ENCODE measurements at places on chromosomes 13 and 19.
A peak's percentile ranks its signal among the peaks of the same experiment; 100 is the strongest.

DNA sequence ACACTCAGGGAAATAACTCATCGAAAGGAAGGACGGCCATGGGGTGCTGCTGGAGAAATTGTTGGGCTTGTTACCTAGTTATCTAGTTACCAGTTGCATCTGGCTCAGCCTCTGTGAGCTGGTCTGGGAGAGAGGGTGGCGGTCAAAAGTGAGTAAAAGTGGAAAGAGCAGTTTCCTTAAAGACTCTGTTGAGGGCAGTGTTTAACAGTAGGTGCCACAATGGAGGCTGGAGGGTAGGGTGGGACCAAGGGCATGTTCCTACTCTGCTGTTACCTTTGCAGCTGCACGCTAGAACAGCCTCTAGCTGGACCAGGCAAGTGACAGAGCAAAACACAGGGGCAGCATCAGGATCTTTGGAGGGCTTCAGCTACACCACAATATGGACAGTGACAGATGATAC is 228.8 kb upstream of the STARD13 start:
- no peak for DNase-seq

- no peak for DNase-seq
These were observed 12.2 kb upstream of the HTR2A start for GRCh38 chr13:46909042-46909441.

- DNase-seq = no peak
These were observed 8.5 kb downstream of the DNAJC15 start for GRCh38 chr13:43031881-43032280.

GRCh38 chr19:52691737-52692136 is 43.1 kb downstream of the ZNF611 start:
- no peak for DNase-seq

DNA sequence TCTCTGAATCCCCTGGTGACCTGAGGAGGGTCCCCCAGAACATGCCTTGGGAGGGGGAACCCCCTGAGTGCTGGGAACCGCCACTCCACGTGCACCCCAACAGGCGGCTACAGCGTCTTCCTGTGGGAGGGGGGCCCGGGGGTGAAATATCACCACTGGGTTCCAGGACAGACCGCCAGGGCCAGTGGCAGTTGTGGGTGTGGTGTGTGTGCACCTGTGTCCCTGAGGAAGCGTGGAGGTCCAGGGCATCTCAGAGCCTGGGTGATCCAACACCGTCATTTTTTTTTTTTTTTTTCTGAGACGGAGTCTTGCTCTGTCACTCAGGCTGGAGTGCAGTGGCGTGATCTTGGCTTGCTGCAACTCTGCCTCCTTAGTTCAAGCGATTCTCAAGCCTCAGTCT is 4.2 kb downstream of the ADGRE5 start:
- DNase-seq = no peak

DNA sequence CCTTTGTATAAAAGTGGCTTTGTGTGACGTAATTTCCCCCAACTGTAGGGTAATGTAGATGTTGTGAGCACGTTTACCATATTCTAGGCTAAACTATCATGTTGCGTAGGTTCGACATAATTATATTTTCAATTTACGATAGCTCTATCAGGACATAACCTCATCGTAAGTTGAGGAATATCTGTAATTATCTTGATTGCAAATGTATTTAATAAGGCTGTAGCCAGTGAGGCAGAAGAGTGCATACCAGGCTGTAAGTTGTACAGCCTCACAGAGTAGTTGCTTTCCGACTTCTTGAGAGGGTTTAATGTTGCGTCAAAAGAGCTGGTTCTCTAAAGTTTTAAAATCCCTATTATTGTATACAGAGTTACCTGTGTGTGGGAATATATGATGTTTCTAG is 839.4 kb upstream of the GPC6 start:
- DNase-seq = no peak

DNA sequence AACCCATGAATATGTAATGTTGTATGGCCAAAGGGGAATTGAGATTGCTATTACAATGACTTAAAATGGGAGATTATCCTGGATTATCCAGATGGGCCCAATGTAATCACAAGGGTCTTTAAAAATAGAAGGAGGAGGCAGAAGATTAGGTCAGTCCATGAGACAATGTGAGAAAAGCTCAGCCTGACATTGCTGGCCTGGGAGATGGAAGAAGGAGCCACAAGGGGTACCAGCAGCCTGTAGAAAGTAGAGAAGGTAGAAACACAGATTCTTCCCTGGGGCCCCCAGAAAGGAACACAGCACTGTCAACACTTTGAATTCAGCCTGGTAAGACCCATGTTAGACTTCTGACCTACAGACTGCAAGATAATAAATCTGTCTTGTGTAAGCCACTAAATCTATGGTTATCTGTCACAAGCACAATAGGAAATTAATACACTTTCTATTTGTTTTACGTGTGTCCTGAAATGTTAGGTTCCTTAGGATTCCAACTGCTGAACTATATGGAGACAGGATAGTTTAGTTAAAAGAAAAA is 132.9 kb upstream of the SERP2 start:
- DNase-seq = no peak

- DNase-seq = no peak
These were observed 32.0 kb downstream of the LTBP4 start for GRCh38 chr19:40633207-40633606.

DNA sequence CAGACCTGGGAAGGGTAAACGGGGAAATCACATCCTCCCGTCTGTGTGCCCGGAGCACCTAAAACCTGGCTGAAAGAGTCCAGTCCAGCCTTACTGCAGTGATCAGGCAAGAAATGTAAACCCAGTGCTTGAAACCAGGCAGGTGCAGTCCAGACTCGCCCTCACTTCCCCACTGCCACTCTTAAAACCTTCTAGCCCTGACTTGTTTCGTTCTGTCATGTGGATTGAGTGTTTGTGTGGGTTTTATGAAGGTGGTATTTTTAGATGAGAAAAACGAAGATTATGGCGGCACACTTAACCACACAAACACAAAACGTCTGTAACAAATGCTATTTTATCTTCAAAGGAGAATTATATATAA is 839 bp upstream of the CKAP2 start:
- DNase-seq = no peak

GRCh38 chr13:40984668-40985366 is 34.3 kb downstream of the ELF1 start:
- no peak for DNase-seq

- DNase-seq = no peak
These were observed 42.9 kb upstream of the ZNF14 start for GRCh38 chr19:19775891-19776205.

- DNase-seq = no peak
These were observed 29.6 kb downstream of the ADPRHL1 start for GRCh38 chr13:113423520-113424163.

GRCh38 chr13:43377149-43377548 is 353.8 kb downstream of the DNAJC15 start:
- no peak for DNase-seq

DNA sequence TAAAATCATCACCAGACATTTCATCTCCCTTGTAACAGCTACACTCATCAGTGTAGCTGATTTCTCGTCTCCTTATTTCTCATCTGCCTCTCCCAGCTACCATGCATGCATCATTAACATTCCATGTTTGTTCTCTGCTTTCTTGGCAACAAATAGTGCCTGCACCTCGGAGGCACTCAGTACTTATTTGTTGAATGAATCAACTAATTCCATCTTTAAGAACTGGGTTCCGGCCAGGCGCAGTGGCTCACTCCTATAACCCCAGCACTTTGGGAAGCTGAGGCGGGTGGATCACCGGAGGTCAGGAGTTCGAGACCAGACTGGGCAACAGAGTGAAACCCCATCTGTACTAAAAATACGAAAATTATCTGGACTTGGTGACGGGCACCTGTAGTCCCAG is 63.9 kb upstream of the GTF3A start:
- DNase-seq = no peak

- no peak for DNase-seq
These were observed 1.7 kb downstream of the MCF2L start for GRCh38 chr13:112970552-112971287.

- peak; percentile 92 for DNase-seq
These were observed 510 bp upstream of the PCDH9 start for GRCh38 chr13:67230404-67231288.

DNA sequence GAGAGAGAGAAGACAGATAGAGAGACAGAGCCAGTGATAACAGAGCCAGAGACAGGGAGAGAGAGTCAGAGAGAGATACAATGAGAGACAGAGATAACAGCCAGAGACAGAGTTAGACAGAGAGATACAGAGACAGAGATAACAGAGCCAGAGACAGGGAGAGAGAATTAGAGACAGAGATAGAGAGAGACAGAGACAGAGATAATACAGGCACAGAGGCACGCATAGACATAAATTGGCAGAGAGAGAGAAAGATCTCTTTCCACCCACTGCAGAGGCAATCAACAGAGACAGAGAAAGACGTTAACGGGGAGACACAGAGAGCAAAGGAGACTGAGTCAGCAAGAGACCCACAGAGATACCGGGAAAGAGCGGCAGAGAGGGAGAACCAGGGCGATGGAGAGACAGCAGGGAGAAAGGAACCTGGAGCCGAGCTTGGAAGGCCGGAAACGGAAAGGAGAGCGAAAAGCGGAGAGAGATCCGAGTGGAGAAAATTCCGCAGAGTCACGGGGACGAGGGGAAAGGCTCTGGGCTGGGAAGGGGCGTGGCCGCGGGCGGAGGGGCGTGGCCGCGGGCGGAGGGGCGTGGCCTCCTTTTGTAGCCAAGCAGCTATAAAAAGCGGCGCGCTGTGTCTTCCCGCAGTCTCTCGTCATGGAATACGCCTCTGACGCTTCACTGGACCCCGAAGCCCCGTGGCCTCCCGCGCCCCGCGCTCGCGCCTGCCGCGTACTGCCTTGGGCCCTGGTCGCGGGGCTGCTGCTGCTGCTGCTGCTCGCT is at the start of gene TNFSF9:
TSS of gene TNFSF9 (plus strand) at position 641 of the 777 bp plus-strand sequence. CDS start at position 652, 11 bp downstream.
- peak; percentile 50 for DNase-seq

- no peak for DNase-seq
These were observed 5.2 kb downstream of the MIER2 start for GRCh38 chr19:339262-339887.

- DNase-seq = no peak
These were observed 1.1 kb downstream of the IRS2 start for GRCh38 chr13:109785141-109785891.

DNA sequence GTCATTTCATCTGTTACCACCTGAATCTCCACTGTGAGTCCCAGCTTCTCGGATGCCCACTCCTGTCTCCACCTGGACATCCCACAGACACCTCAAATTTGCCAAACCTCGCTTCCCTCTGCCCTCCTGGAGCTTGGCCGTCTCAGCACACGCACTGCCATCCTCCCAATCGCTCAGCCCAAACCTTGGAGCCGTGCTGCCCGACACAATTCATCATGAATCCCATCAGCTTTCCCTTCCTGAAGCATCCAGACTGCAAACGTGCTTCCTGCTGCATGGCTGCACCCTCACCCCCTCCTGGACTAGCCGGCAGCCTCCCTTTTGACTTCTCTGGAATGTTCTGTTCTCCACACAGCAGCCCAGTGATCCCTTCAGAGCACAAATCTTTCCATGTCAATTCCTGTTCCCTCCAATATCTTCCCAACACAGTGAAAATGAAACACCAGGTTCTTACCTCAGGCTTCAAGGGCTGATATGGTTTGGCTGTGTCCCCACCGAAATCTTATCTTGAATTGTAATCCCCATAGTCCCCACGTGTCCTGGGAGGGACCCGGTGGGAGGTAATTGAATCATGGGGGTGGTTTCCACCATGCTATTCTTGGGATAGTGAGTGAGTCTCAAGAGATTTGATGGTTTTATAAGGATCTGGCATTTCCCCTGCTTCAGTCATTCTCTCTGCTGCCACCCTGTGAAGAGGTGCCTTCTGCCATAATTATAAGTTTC is 1.1 kb upstream of the PROZ start:
- no peak for DNase-seq

GRCh38 chr19:31448221-31448657 is 99.0 kb upstream of the TSHZ3 start:
- no peak for DNase-seq

GRCh38 chr13:110816500-110816899 is 98.4 kb downstream of the ANKRD10 start:
- no peak for DNase-seq

GRCh38 chr13:43133792-43134191 is 110.4 kb downstream of the DNAJC15 start:
- no peak for DNase-seq

DNA sequence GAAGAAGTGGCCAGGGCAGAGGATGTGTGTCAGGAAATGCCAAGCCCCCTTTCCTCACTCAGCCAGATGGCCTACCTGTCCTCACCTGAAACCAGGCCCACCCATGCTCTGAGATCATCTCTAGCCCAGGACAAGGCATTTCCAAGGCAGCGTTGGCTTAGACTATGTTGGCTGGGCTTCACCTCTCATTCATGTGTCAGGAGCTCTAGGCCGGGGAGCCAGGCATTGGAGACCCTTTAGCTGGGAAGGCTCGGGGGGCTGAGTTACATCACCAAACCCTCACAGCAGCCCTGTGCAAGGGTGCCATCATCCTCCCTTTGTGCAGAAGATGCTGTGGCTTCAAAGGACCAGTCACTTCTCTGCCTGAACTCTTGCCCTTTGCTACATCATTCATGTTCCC is 40.0 kb downstream of the COL4A2 start:
- no peak for DNase-seq

GRCh38 chr13:75455962-75456361 is 26.0 kb downstream of the TBC1D4 start:
- no peak for DNase-seq

DNA sequence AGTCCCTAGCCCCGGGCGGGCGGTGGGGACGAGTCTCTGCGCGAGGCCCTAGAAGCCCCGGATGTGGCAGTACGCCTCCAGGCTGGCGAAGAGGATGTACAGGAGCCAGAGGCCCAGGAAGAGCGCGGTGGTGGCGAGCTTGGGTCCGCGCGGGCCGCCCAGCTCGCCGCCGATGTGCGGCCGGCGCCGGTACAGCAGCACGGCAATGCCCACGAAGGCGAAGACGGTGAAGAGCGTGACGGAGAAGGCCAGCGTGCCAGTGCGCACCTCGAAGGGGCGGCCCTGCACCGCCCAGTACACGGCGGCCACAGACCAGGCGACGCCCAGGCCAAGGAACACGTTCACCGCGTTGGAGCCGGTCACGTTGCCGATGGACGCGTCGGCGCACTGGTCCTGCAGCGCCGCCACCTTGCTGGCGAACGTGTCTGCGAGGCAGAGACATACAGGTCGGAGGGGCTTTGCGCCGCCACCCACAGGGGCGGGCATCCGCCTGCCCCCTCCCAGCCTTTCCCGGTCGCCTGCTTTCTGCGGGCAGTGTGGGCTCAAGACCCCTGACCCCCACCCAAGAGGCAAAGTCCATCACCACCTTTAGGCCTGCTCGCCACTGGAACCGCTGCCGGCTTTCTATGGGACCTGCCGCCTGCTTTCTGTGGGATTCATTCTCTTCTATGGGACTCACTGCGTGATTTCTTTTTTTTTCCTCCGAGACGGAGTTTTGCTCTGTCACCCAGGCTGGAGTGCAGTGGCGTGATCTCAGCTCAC is 10.9 kb upstream of the MEIS3 start:
- no peak for DNase-seq

- DNase-seq = no peak
These were observed 3.8 kb upstream of the FGF14 start for GRCh38 chr13:102405499-102406100.

Data from urinary bladder (tissue), 4 donors.